GM23248 (cell line): ENCODE measurements at places on chromosomes 5 and 9. TPM values are rescaled to one million over a fixed set of nuclear protein-coding genes. Genes with fewer than 3 reads are reported as not detected.

- peak; percentile 28 for DNase-seq
Observed at GRCh38 chr5:100479079-100479688, 56.0 kb upstream of the FAM174A start.

- no peak for DNase-seq
Observed at GRCh38 chr5:91328743-91329142, 54.4 kb downstream of the ARRDC3 start.

The SPATA31D4 gene
- not detected in 2 replicates for total RNA-seq

The PCDHA11 gene
- not detected in 2 replicates for total RNA-seq

- DNase-seq: no peak
Observed at GRCh38 chr9:108836781-108837180, 19.0 kb downstream of the ACTL7B start.

DNA sequence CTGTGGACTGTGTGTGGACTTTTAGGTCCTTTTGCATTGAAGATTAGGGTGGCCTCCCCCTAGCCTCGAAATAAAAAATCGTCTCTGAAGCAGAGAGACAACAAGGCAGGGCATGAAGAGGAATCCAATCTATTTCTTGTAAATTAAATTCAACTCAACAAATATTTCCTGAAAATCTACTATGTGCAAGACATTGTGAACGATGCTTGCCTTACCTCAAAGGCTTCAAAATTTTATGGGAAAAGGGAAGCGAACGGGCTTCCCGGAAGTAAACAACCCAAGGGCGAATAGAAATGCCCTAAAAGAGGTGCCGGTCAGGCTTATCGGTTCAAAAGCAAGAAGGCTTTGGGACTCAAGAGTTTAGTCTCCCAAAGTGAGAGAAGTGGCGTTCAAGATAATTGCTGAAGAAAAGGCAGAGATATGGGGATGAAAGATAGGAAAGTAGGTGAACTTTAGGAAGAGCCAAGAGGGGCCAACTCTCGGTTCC is 525 bp downstream of the KIF24 start:
- no peak for DNase-seq

DNA sequence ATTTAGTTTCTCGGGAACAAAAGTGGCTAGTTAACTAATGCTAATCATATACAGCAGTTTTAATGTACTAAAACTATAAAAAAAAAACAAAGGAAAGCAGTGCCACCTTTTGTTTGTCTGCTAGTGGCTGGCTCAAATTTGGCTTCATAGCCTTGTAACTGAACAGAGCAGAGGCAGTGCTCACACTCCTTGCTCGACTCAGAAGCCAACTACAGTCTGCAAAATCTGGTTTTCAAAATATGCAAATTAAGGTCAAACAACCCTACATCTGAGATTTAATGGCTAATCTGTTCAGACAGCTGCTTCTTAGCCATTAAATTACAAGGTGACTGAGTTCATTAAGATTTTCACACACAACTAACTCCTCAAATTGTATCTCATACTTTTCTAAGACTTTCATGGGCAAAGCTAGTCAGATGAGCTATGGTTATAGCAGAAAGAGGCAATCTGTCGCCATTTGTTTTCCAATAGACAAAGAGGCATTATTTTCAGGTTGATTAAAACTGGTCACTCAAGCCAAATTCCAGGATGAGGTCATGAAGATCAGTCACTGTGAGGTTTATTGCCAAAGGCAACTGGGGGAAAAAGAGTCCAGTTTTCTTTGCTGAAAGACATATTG is 56.8 kb upstream of the EPB41L4A start:
- peak; percentile 39 for DNase-seq

GRCh38 chr5:17445185-17445584 is 52.8 kb upstream of the TAF11L2 start:
- DNase-seq: no peak

- peak; percentile 31 for DNase-seq
Observed at GRCh38 chr5:64634997-64635686, 55.2 kb upstream of the SHISAL2B start.

DNA sequence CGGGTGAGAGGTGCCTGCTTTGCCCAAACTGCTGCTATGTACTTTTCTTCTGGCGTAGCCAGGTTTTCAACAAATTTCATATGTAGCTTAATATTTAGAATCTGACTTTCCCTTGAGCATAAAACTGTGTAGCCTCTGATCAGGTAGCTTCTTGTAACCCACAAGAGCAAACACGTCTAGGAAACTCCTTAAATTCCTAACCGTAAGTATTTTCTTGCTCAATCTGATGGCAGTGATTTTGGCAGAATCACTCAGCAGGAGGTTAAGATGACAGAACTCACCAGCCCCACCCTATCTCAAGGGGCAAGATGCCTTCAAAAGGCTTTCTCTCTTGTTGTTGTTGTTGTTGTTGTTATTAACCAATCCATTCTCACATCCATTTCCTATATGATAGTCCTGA is 20.8 kb downstream of the CKMT2 start:
- no peak for DNase-seq

GRCh38 chr9:18793122-18793521 is 239.9 kb downstream of the SAXO1 start:
- DNase-seq: no peak

- DNase-seq: no peak
Observed at GRCh38 chr5:100043475-100043874, 491.7 kb upstream of the FAM174A start.

GRCh38 chr5:165031371-165031770 is 1526.0 kb downstream of the MAT2B start:
- no peak for DNase-seq

The PCDHB13 gene
- total RNA-seq: 2.8 and 3.3 TPM in 2 replicates

- no peak for DNase-seq
Observed at GRCh38 chr5:38184627-38185026, 73.7 kb upstream of the EGFLAM start.

DNA sequence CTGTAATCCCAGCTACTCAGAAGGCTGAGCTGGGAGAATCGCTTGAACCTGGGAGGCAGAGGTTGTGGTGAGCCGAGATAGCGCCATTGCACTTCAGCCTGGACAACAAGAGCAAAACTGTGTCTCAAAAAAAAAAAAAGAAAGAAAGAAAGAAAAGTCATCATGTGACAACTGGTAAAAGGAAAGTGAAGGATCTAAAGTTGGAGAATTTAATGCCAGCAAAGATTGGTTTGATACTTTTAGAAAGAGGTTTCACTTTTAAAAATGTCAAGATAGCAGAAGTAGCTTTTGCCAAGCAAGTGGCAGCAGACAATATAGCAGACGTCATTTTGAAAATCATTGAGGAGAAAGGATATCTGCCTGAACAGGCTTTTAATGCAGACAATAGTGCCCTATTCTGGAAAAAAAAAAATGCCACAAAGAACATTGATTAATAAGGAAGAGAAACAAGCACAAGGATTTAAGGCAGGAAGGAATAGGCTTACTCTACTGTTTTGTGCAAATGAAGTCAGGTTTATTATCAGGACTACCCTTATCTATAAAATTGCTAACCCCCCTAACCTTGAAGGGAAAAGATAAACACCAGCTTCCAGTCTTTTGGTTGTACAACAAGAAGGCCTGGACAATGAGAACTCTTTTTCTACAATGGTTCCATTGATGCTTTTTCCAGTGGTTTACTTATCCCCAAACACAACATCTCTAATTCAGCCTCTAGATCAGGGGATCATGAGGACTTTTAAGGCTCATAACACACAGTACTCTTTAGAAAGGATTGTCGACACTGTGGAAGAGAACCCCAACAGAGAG is 12.0 kb downstream of the PKD2L2 start:
- DNase-seq: no peak

- no peak for DNase-seq
Observed at GRCh38 chr9:135946392-135946994, 14.7 kb downstream of the UBAC1 start.

DNA sequence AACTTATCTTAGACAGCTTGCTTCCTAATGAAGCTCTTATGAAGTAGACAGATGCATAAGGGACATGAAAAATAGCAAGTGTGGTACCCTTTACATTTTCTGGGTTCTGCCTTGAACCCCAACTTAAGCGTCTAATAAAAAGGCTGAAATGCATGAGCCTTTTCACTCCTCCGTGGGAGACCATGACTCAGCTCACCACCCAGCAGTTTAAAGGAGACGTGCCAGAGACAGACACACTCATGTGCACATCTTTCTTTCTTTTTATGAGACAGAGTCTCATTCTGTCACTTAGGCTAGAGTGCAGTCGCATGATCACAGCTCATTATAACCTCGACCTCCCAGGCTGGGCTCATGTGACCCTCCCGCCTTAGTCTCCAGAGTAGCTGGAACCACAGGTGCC is 22.3 kb downstream of the CTXN3 start:
- peak; percentile 47 for DNase-seq

DNA sequence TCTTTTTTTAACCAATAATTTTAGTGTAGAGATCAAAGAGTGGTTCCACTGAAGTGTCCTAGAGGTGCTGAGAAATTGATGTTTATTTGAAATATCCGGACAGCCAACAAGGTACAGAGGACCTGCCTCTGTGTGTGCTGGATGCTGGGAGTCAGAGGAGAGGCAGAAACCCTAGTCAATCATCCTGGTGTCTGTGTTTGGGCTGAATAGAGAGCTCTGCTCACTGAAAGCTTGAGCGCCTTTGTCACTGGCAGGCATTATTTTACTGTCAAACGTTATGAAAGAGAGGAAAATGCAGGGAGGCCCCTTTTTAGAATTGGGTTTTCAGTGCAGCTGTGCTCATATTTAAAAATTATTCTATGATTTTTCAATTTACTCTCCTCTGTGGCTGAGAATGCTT is 480.3 kb upstream of the TYRP1 start:
- DNase-seq: no peak

The CAPSL gene
- 4.5 TPM in 1 of 2 replicates, not detected in the other for total RNA-seq

The GPR151 gene
- not detected in 2 replicates for total RNA-seq

GRCh38 chr5:95392593-95393182 is 1.5 kb downstream of the FAM81B start:
- DNase-seq: peak; percentile 26

GRCh38 chr5:130874861-130875417 is 290.1 kb downstream of the HINT1 start:
- DNase-seq: peak; percentile 1

The HDHD3 gene
- total RNA-seq: 5.3 and 13.2 TPM in 2 replicates

The QRFP gene
- total RNA-seq: not detected in 2 replicates

GRCh38 chr5:14277385-14278320 is 134.5 kb downstream of the TRIO start:
- peak; percentile 46 for DNase-seq

The LHX3 gene
- total RNA-seq: not detected in 2 replicates

GRCh38 chr5:135212361-135213026 is 178.5 kb upstream of the PITX1 start:
- DNase-seq: no peak

The TENT4A gene
- 6.7 and 17.6 TPM in 2 replicates for total RNA-seq
